ENCODE measurements at places on chromosomes 13 and 19.

DNA sequence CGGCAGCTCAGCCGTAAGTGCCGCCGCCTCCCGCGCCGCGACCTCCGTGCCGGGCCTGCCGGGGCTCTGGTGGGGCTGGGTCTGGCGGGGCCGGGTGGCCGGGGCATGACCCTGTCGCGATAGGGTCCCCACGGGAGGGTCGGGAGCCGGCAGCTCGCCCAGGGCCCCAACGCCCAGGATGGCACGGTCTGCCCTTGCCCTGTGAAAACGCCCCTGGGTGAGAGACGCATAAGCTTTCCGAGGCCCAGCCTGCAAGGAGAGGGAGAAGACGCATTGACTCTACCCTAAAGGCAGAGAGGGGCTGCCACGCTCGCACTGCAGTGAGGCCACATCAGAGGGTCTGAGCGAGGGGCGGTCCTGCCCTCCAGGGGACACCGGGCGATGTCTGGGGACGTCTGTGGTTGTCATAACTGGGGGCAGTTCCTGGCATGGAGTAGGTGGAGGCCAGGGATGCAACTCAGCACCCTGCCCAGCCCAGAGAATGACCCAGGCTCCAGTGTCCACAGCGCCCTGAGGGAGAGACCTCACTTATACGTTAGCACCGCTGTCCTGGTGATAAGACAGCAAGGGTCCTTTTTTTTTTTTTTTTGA, 539 bp downstream of the ZNF554 start:
- DNase-seq, result peak; percentile 51

DNA sequence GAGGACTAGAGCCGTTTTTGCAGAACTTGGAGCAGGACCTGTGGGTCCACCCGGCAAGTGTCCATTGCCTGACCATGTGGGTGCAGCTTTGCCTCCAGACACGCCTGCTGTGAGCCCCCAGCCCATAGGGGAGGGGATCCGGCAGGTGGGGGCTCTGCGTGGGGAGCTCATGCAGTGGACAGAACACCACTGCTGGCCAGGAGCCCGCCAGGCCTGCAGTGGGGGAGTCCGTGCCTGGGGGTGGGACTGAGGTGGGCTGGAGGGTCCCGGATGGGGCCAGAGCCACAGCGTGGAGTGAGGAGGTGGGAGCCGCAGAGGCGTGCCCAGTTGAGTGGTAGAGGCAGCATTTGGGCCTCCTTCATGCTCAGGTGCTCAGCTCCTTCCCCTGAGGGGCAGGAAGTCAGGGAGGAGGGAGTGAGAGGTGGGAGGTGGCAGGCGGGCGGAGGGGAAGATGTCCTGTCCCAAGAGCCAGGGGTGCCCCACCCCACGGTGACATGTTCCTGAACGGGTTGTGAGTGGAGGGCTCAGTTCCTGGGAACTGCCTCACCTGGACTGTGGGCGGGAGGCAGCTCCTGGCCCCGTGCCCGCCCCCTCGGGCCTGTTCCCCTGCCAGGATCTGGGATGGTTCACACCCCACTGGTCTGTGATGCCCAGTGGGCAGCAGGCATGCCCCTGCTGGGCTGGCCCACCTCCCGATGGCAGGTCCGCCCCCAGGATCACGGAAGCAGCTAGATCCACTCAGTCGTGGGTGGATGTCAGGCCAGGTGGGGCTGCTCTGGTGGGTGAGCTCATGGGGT, 8.8 kb downstream of the ADAT3 start:
- DNase-seq, result no peak

DNA sequence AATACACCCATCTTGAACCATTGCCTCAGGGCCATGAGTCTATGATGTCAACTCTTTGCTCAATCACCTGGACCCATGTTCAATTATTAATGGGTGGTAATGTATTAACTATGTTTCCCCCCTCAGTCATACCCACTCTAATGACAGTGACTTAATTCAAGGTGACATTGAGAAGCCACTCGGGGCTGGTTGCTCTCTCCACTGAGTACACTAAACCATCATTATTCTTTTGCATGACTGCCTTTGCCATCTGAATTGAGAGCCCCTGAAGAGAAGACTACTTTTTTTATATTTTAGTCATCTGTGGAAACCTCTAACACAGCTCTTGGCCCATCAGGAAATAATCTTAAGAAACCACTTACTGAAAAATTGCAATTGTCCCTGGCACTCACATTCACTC, 139.2 kb upstream of the SOX21 start:
- DNase-seq, result no peak

GRCh38 chr13:25489238-25489637, 117.5 kb downstream of the ATP8A2 start:
- DNase-seq, result no peak

DNA sequence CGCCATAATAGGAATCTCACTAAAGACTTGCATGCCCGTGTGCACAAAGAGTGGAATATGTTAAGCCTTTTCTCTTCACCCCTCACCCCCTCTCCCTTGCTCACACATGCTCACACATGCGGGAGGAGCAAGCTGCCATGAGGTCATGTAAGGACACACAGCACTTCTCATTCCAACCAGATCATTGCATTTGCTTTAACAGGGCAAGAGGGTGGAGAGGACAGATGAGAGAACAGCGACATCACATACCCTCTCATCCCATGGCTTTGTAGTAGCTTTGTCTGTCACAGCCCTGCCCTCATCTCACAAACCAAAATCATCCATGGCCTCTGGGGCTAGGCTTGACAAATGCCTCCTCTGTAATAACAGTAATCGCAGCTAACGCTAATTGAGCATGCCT, 145.6 kb upstream of the FRY start:
- DNase-seq, result no peak

DNA sequence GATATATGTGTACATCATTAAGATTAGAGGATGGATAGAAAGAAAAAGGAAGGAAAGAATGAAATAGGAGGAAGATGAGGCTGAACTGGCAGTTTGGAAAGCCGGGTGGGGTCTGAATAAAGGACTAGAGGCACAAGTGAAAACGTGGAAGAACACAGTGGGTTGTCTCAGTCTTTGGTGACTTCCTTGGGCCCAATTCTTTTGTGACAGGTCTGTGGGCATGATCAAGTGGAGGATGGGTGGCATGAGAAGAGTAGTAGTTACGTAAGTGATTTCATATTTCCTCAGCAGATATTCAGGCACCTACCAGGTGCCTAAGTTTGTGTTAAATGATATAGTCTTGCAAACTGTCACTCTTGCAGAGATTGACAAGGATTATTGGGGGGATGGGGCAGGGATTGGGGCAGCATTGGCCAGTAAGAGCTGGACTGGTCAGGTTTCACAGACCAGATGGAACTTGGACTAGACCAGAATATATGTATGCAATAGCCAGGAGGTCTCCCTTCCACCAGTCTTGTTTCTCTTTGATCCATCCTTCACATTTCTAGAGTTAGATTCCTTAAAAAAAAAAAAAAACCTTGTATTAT, 2.7 kb downstream of the TPP2 start:
- no peak for DNase-seq

- DNase-seq, result peak; percentile 30
Observed at GRCh38 chr13:108273429-108274118, 4.1 kb downstream of the TNFSF13B start.

DNA sequence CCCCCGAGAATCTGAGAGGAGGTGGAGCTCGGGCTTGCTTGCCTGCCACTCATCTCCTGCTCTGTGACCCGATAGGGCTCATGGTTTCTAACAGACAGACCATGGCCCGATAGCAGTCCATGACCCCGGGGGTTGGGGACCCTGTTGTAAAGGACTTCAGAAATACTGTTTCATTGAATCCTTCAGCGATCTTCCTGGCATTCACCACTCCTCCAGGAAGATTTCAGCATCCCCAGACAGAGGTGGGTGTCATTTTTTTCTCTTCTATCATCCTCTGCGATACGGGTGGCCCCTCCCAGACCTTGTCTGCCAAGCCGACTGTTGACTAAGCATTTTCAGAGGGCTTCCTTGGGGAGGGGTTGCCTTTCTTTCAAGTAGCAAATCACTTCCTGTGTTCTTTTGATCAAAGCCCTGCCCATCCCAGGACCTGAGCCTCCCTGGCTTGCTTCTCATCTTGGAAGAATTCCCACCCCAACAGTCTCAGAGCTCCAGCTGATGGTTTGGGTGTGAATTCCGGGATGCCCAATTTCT, 1.7 kb downstream of the MYO1F start:
- DNase-seq, result peak; percentile 61

- DNase-seq, result no peak
Observed at GRCh38 chr13:23323946-23324709, 109.4 kb downstream of the SACS start.

Data from common myeloid progenitor, CD34-positive (primary cell).